ENCODE measurements at places on chromosomes 11 and 22.

GRCh38 chr11:19519912-19520641, 192.6 kb upstream of the NAV2 start:
- no peak for DNase-seq

GRCh38 chr11:6303661-6304060, 16.6 kb downstream of the CAVIN3 start:
- no peak for DNase-seq

DNA sequence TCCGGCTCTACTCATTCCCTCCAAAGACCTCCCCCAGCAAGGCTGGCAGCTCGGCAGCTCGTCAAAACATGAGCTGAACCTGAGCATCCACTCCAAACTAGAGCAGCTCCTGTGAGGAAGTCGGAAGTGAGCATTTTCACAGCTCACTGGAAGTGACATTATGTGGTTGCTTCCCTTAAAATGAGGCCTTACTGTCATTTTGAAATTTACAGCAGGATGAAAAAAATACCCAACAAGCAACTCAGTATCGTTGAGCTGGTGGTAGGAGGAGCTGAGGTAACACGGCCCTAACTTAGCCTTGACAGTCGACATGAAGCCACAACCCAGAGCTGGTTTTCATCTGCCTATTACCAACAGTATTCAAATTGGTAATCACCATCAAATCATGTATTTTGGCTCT, 38.0 kb upstream of the ARFGAP3 start:
- DNase-seq = peak; percentile 26

DNA sequence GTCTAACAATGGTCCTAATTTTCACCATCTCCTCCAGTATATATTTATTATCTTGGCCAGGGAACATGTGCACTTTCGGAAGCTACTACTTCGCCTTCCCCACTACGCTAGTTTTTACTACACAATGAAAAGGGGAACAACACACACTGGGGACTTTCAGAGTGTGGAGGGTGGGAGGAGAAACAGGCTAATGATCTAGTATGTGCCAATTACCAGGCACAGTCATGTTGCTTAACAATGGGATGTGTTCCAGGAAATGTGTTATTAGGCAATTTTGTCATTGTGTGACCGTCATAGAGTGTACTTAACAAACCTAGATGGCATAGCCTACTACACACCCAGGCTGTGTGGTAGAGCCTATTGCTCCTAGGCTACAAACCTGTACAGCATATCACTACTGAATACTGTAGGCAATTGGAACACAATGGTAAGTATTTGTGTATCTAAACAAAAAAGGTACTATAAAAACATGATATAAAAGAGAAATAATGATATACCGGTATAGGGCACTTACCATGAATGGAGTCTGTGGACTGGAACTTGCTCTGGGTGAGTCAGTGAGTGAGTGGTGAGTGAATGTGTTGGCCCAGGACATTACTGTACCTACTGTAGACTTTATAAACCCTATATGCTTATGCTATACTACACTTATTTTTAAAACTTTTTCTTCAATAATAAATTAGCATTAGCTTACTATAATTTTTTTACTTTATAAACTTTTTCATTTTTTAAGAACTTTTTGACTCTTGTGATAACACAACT, 20.1 kb upstream of the CUL5 start:
- DNase-seq = no peak

DNA sequence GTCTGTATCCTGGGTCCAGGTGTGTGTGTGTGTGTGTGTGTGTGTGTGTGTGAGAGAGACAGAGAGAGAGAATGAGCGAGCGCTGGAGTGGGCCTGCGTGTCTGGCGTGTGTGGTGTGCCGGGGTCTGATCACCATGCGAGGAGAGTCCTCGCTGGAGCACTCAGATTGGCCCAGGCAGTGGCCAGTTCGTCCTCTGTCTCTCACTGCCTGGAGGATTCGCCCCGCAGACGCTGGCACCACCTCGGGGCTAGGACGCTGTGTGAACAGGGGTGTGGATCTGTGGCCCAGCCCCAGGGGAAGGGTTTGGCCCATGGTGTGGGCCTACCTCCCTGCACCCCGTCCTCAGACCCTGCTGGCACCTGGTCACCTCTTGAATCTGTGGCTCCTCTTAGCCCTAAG, 11.6 kb upstream of the CACNA1I start:
- no peak for DNase-seq
